ENCODE measurements at places on chromosomes 4 and X.

- peak; percentile 26 for DNase-seq
Observed at GRCh38 chrX:153925739-153926551, at the start of gene ARHGAP4. TSS of gene ARHGAP4 (minus strand) at chrX:153926264. CDS start at chrX:153926202, 62 bp downstream.

DNA sequence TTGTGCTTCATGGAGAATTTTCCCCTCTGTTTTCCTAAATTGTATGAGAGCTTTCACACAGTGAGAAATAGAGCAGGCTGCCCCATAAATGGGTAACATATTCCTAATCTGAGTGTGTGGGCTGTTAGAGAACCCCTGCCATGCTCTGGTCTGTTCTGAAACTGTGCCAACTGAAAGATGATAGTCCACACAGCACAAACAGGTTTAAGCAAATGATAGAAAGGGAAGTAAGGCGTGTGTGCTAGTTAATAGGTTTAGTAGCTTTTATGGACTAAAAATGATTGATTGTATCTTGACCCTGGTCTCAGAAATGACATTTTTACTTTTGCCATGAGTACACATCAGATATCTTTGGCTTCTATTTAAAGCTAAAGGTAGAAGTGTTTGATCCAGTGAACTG lies 106.2 kb downstream of the PRRG1 start:
- DNase-seq = no peak

DNA sequence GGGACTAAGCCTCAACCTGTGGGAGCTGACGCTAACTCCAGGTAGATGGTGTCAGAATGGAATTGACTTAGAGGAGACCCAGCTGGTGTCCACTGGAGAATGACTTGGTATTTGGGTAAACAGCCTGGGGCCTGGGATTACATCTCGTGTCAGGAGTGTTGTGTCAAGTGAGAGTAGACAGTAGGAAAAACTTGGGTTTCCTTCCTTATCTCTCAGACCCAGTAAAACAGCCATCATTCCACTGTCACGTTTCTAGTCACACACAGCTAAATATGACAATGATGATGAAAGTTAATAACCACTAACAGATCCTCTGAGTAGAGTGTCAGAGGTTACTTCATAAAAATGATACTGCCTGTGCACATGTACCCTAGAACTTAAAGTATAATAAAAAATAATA lies 13.8 kb downstream of the ZNF674 start:
- no peak for DNase-seq

DNA sequence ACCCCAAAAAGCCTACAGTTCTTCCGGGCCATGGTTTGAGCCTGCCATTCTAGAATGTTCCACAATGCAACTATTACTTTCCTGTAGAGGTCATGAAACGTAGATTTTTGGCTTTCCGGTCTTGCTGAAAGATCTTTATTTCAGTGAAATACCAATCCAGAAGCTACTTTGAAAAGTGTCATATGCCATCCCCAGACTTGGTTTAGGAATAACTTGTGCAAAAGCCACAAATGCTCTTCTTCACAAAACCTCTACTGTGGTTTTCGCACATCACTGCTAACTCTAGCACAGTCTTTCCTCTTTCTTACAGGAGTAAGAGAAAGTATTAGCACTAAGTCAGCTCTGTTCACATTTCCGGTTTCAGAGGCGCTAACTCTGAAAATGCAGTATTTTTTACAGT lies 12.7 kb upstream of the CD40LG start:
- DNase-seq = no peak
